ENCODE measurements at places on chromosomes 13 and 19.

DNA sequence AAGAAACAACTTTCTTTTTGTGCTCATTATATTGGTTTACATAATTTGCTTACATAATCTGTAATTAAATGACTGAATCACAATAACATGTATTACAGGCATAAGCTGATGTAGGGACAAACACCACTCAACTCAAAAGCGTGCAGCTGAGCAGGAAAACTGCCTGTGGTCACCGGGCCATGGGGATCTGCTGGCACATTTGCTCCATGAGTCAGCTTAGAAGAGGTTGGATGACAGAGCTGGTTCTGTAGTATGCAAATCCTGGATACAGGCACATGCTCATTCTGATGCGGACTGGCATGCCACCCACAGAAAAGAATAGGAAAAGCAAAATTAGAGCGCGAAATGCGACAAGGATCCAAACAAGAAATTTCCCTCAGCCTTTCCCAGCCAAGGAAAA, 128.6 kb downstream of the USP12 start:
- DNase-seq = no peak
- H3K4me1 ChIP-seq = no peaks in the 10 kb centered on the region
- H3K4me3 ChIP-seq = no peak overlapping the region

- H3K4me3 ChIP-seq = no peak overlapping the region
- no peaks in the 10 kb centered on the region for H3K27me3 ChIP-seq
- no peak for DNase-seq
- peaks cover 3% of the 10 kb centered on the region for H3K36me3 ChIP-seq
- H3K27ac ChIP-seq = no peak overlapping the region
These were observed 197.1 kb downstream of the VWA8 start for GRCh38 chr13:41763782-41764181.

DNA sequence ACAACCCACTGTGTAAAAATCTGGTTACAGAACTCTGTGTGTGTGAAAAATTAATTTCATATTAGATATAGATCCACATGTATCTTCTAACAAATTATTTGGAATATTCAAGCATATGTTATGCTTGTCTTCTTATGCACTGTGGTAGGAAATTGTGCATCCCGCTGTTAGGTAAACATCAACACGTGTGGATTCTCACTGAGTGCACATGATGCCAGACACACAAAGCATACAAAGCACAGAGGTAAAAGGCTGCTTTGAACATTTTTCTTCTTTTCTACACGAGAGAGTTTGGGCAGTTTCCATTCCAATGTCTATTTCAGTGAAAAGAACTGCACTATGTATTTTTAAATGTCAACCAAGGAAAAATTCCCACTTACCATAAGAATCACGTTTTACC, 354.9 kb downstream of the PCDH9 start:
- no peak for DNase-seq
- no peak overlapping the region for H3K4me3 ChIP-seq
- no peaks in the 10 kb centered on the region for H3K4me1 ChIP-seq
- H3K27ac ChIP-seq = no peak overlapping the region
- no peaks in the 10 kb centered on the region for H3K27me3 ChIP-seq

- no peak overlapping the region for H3K27ac ChIP-seq
- no peaks in the 10 kb centered on the region for H3K36me3 ChIP-seq
- peaks cover 8% of the 10 kb centered on the region for H3K27me3 ChIP-seq
- H3K4me1 ChIP-seq = peaks cover 3% of the 10 kb centered on the region
- DNase-seq = no peak
- no peak overlapping the region for H3K4me3 ChIP-seq
These were observed 1.9 kb upstream of the VASP start for GRCh38 chr19:45505151-45505995.

GRCh38 chr13:99506634-99507033, 5.4 kb downstream of the TM9SF2 start:
- H3K4me1 ChIP-seq = no peaks in the 10 kb centered on the region
- no peak overlapping the region for H3K4me3 ChIP-seq
- no peak overlapping the region for H3K27ac ChIP-seq
- peaks cover 16% of the 10 kb centered on the region for H3K36me3 ChIP-seq
- no peaks in the 10 kb centered on the region for H3K27me3 ChIP-seq

DNA sequence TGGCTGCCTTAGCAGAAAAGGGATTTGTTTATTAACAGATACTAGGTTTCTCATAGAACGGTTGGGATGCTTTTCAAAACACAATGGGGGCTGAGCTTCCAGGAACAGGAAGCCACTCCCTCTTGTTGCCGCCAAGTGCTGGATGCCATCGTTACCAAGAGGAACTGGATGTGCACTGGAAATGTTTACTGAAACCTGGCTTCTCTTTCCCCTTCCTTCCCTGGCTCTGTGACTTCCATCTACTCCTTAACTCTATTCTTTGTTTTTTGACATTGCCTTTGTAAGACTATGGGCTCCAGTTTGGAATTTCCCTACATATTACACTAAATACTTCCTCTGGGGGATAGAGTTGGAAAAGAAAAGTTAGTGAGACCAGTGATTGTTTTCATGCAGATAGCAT, 11.7 kb upstream of the KL start:
- H3K4me3 ChIP-seq = no peak overlapping the region
- no peak overlapping the region for H3K27ac ChIP-seq
- DNase-seq = peak; percentile 67
- H3K4me1 ChIP-seq = peaks cover 4% of the 10 kb centered on the region

DNA sequence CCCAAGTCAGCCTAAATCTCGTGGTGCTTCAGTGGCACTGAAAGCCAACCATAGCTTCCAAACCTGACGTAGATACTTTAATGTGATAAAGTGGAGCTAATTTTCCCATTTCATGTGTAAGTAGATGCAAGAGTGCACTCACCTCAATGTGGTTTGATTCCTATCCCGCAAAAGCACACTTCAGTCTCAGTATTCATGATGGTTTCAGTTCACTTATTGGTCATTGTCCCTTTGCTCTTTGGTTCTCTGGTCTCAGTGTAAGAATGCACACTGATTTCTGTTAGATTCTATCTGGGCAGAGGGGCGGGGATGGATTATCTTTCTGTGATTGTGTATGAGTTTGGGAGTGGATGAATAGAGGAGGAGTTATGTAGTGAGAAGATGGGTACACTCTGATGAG, 340.6 kb downstream of the KCNRG start:
- no peaks in the 10 kb centered on the region for H3K36me3 ChIP-seq
- no peak for DNase-seq
- no peak overlapping the region for H3K4me3 ChIP-seq
- H3K4me1 ChIP-seq = peaks cover 26% of the 10 kb centered on the region
- no peaks in the 10 kb centered on the region for H3K27me3 ChIP-seq

DNA sequence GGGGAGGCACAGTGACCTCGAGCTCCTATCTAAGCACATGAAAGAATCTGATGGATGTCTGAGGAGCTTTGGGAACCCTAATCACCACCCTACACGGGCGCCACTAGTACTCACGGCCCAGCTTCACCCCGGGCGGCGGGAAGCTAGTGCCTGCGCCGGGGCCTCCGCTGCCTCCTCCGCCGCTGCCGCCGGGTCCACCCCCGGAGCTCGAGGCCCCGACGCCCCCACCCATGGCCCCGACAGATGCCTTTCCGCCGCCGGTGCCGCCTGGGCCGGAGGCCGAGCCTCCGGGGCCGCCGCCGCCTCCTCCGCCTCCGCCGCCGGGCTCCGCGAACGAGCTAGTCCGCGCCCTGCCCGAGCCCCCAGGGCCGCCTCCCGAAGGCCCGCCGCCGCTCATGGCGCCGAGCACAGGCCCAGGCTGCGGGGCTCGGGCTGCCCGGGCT, 312 bp downstream of the GSK3A start:
- peaks cover 6% of the 10 kb centered on the region for H3K36me3 ChIP-seq
- H3K27ac ChIP-seq = peak overlapping the region; percentile 76
- H3K4me3 ChIP-seq = peak overlapping the region; percentile 83
- DNase-seq = no peak
- H3K27me3 ChIP-seq = no peaks in the 10 kb centered on the region
